ENCODE measurements at places on chromosomes 3 and 15.
A peak's percentile ranks its signal among the peaks of the same experiment; 100 is the strongest.

- no peak for DNase-seq
Observed at GRCh38 chr3:19717736-19718135, 216.3 kb downstream of the EFHB start.

- DNase-seq, result peak; percentile 59
Observed at GRCh38 chr15:89647191-89647851, 7.9 kb downstream of the KIF7 start.

DNA sequence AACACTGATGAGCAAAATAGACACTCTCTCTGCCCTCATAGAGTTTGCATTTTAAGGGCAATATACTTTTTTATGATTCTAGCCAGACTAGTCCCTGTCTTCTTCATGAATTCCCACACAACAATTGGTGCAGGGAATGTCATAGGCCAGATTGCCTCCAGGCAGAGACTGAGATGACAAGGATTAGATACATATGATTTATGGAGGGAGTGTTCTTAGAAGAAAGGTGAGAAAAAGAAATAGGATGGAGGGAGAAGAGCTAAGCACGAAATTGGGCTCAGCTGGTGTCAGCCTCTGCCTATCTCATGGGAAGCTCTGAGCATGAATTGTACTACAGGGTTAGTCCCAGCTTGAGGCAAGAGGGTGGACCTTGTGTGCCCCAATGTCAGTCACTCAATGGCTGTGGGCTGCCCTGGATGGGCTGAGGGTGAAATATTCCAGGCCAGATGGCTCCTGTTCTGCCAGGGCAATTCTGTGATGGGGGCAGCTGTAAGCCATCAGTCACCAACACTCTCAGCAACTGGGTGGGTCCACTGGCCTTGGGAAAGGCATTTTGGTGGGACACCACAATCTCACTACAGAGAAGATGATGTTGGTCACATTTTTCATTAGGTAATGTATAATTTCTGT is 31.1 kb downstream of the EIF1B start:
- no peak for DNase-seq

GRCh38 chr3:135649361-135649760 is 316.2 kb upstream of the PPP2R3A start:
- no peak for DNase-seq

GRCh38 chr3:113034011-113034410 is 43.2 kb downstream of the GTPBP8 start:
- DNase-seq, result no peak

GRCh38 chr3:9214599-9214998 is 34.8 kb downstream of the SRGAP3 start:
- DNase-seq, result no peak

- no peak for DNase-seq
Observed at GRCh38 chr3:123520656-123521055, 64.2 kb downstream of the HACD2 start.

- peak; percentile 41 for DNase-seq
Observed at GRCh38 chr15:26891448-26892181, 24.8 kb downstream of the GABRA5 start.

GRCh38 chr3:43769885-43770425 is 79.2 kb downstream of the ABHD5 start:
- no peak for DNase-seq

DNA sequence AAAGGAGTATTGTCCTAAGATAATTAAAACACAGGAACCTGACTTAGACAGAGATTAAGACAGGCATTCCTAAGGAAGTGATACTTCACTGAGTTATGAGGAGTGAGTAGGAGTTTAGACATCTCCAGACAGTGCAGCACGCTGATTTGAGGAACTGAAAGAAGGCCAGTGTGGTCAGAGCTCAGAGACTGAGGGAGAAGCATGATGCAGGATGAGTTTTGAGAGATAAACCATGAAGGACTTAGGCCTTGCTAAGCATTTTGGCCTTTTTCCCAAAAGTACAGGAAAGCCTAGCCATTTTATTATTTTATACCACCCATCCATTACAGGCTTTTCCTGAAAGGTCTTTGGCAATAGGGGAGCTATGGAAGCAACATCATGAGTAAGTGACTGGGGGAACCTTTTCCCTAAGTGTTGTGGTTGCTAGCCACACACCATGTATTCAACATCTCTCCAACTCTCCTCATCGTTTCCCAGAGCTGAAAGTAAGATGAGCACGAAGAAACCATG is 375.6 kb upstream of the TPRG1 start:
- DNase-seq, result no peak

DNA sequence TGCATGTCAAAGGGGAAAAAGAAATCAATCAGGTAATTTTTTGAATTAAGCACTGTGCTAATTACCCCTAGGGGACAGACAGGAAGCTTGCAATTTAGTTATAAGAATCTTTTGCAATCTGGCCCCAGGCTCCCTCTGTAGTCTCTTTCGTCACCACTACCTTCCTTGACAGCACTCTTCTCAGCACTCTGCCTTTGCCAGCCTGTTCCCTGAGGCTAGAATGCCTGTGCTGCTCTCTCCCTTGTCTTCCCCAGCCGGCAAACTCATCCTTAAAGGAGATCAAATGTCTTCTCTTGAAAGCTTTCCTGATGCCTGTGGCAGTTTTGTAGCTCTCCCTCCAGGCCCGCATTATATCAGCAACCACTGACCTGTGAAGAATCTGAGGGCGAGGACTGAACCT is 32.4 kb upstream of the PRTG start:
- no peak for DNase-seq

All from stimulated activated CD8-positive, alpha-beta memory T cell treated with anti-CD3 and anti-CD28 coated beads, Interleukin-2, amount 100 ng/mL, for 48 hours (primary cell).